ENCODE measurements at places on chromosomes 7 and 10.
A peak's percentile ranks its signal among the peaks of the same experiment; 100 is the strongest.

DNA sequence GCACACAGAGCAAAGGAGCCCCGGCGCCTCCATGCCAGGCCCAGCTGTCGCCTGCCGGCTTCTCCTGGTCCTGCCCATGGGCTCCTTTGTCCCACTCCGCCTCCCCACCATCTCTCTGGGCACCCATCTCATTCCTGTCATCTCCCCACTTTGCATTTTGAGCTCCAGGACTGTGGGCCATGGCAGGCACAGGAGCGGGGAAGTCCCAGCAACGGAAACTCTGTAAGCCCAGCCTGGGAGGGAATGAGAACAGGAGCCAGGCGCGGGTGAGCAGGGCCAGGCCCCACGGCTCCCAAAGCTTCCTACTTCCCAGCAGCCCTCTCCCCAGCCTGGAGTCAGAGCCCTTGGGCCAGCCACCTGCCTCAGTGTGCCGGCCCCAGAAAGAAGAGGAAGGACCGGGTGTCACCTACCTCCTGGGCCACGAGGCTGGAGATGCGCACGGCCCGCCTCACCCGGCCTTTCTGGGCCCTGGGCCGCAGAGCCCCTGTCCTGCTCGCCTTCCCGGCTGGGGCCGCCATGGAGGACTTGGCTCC lies 23.1 kb downstream of the KCNH2 start:
- DNase-seq = no peak

GRCh38 chr7:152754075-152754730 lies 5.3 kb upstream of the ACTR3B start:
- DNase-seq = no peak

DNA sequence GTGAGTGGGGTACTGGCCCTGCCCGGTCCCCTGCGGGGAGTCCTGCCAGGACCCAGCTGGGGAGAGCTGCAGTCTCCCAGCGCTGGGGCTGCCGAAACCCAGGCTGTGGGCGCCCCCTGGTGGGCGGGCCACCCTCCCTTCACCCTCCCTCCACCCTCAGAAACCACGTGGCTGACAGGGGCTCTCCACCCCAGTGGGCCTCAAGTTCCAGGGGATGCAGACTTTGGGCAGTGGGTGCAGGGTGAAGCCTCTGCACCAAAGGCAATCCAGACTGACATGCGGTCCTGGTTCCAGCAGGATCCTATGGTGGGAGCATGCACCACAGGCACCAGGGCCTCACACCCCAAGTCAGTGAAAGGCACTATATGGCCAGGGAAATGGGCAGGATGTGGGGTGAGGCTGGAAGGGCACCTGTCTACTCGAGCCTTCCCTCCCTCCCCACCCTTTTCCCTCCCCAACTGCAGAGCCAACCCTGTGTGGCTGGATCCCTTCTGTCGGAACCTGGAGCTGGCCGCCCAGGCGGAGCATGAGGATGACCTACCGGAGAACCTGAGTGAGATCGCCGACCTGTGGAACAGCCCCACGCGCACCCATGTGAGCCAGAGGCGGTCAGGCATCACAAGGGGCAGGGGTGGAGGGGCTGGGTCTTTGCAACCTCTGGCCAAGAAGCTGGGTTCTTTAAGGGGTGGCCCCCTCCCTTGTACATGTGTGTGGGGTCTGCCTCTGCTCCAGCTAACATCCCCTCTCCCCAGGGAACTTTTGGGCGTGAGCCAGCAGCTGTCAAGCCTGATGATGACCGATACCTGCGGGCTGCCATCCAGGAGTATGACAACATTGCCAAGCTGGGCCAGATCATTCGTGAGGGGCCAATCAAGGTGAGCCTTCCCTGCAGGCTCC lies 38.8 kb downstream of the PSAP start:
- DNase-seq = peak; percentile 17

DNA sequence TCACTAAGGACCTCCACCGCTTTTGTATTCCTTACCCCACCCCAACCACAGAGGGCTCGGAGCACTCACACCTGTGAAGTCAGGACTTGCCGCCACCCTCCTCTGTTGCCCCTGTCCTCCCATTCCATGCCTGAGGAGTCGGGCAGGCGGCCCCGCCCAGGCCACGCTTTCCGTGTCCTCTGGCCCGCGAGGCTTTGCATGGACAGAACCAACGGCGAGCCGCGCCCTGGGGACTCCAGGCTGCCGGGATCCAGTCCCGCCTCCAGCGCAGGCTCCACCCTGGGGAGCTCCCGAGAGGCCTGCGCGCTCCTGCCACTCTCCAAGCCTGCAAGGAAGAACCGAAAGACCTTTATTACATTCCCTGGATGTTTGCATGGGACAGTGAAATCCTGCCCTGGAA lies 366.4 kb upstream of the POM121L12 start:
- DNase-seq = no peak

- peak; percentile 79 for DNase-seq
Measured at GRCh38 chr7:17773289-17773626, 167.0 kb downstream of the SNX13 start.

DNA sequence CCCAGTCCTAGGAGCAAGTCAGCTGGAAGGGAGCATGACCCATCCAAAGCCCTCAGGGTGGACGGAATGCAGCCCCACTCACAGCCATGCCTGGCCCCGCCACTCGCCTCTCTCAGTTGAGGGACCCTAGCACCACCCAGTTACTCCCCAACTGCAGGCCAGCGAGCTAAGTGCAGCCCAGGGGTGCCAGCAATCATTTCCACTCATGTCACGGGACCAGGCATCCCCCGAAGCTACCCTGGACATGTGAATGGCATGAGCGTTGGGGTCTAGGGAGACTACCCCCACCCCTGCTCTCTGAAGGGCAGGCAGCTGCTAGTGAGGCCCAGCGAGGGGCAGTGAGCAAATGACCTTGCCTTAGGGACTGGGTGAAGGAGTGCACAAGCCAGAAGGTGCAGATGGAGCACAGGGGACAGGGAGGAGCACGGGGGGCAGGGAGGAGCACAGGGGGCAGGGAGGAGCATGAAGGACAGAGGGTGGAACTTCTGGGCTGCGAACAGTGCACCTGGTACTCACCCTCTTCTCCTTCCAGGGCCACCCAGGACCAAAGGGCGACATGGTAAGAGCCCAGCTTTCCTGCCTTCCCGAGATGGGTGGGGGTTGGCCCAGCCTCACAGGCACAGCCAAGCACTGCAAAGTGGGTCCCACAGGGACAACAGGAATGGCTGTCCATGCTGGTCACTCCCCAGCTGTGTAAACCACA lies 87.3 kb downstream of the COL13A1 start:
- DNase-seq = no peak

Data from RCC 7860 (cell line).